Endodermal cell (in vitro differentiated cells): ENCODE measurements at places on chromosomes 12 and 14. TPM values are rescaled to one million over a fixed set of nuclear protein-coding genes. Genes with fewer than 3 reads are reported as not detected.

The SPATA7 gene
- 19.6 and 20.6 TPM in 2 replicates for total RNA-seq

The NGB gene
- not detected in 2 replicates for total RNA-seq

The MMP17 gene
- 10.9 to 21.9 TPM (median 14.2 TPM) in 3 replicates for total RNA-seq

The INSM2 gene
- 0.15 to 0.45 TPM (median 0.21 TPM) in 3 replicates for total RNA-seq

DNA sequence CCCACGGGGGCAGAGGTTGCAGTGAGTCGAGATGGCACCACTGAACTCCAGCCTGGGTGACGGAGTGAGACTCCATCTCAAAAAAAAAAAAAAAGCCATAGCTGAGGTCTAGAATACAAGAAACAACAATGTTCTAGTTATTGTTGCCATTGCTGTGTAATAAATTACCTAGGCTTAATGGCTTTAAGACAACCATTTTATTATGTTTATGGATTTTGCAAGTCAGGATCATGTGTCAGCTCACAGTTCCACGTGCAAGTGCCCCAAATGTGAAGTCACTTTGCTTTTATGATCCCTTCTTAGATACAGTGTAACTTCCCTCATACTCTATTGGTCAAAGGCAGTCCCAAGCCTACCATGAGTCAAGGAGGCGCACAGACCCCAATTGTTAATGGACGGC lies 49.5 kb upstream of the RIC8B start:
- H3K27me3 ChIP-seq = no peaks in the 10 kb centered on the region
- DNase-seq = no peak
- H3K4me3 ChIP-seq = no peak overlapping the region
- peaks cover 3% of the 10 kb centered on the region for H3K4me1 ChIP-seq

DNA sequence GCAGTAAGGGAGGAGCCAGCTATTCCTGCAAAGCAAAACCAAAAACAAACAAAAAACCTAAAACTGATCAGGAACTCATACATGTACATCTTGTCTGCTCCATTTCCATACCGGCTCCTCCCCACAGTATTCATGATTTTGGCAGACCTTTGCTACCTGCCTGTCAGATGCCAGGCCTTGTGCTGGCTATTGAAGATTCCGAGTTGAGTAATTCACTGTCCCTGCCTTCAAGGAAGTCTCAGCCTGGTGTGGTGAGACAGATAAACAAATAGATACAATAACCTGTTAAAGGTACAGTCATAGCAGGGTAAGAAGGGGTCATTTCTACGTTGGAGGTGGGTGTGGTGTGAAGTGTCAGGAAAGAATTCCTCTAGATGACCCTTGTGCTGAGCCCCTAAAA lies 42.7 kb downstream of the SUSD6 start:
- H3K4me3 ChIP-seq = no peak overlapping the region
- no peaks in the 10 kb centered on the region for H3K36me3 ChIP-seq
- DNase-seq = no peak
- no peaks in the 10 kb centered on the region for H3K27me3 ChIP-seq
- peaks cover 12% of the 10 kb centered on the region for H3K4me1 ChIP-seq

DNA sequence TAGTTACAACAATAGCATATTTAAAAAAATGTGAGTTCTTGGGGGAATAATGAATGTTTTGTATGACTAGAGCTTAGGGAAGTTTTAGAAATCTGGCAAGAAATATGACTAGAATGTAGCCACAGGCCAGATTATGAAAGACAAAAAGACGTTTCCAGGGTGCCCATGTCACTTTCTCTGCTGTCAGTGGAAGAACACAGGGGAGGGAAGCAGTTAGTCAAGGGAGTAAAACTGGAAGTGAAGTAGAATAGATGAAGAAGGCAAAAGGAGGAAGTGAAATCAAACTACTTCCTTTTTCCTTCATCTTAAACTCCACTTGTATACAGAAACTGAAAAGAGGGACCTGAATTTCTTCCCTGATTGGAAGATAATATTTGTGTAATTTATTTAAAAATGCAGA lies 81.2 kb upstream of the ATP2B1 start:
- no peak for DNase-seq
- no peak overlapping the region for H3K27ac ChIP-seq
- no peaks in the 10 kb centered on the region for H3K4me1 ChIP-seq

DNA sequence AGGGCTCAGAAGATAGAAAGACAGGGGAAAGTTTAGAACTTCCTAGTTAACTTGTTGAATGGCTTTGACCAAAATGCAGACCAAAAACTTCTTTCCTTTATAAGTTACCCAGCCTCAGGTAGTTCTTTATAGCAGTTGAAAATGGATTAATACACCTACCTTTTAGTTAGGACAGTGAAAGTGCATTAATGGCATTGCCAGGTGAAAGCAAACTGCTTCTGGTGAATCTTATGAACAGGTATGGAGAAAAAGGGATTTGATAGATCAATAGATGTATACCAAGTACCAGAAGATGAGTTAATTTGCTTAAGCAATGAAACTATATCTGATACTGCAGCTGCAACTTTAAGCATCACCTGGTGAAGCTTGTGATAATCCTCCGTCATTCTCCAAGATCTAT lies 14.2 kb upstream of the STYK1 start:
- H3K36me3 ChIP-seq = no peaks in the 10 kb centered on the region
- no peaks in the 10 kb centered on the region for H3K4me1 ChIP-seq
- no peaks in the 10 kb centered on the region for H3K27me3 ChIP-seq
- H3K4me3 ChIP-seq = no peak overlapping the region

GRCh38 chr12:106492857-106493256 lies 89.9 kb upstream of the RFX4 start:
- DNase-seq = no peak
- H3K4me1 ChIP-seq = peaks cover 26% of the 10 kb centered on the region
- H3K4me3 ChIP-seq = no peak overlapping the region
- H3K36me3 ChIP-seq = peaks cover 8% of the 10 kb centered on the region

DNA sequence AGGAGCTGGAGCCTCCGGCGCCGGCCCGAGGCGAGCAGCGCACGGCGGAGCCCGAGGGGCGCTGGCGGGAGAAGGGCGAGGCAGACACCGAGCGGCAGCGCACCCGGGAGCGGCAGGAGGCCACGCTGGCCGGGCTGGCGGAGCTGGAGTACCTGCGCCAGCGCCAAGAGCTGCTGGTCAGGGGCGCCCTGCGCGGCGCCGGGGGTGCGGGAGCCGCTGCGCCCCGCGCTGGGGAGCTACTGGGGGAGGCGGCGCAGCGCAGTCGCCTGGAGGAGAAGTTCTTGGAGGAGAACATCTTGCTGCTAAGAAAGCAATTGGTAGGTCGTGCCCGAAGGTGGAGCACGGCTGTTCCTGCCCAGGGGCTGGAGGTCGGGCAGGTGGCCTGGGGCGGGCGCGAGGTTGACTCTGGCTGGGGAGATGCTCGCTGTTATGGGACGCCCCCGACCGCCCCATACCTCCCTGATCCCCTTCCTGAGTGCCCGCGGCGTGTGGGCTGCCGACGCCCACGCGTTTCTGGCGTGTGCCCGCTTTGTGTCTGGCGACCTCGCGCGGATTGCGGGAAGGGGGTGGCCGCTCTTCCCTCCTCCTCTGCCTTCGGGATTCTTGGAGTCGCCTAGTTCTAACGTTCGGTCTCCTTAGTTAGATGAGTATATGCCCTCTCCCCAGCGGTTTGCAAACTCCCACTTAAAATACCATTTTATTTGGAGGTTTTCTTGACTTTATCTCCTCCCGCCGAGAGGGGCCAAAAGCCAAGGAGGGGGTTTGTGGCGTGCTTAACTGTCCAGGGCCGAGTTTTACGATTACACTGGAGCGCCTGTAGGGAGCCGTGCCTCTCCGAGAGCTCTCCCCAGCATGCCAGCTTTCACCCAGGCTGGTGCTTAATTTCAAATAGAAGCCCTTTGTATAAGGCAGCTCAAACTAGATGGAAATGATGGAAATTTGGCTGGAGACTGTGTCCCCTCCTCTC lies 752 bp downstream of the DACT1 start:
- peak; percentile 79 for DNase-seq
- H3K27me3 ChIP-seq = peaks cover 28% of the 10 kb centered on the region
- H3K27ac ChIP-seq = peak overlapping the region; percentile 59
- H3K4me3 ChIP-seq = peak overlapping the region; percentile 79

- H3K36me3 ChIP-seq = no peaks in the 10 kb centered on the region
- H3K4me3 ChIP-seq = peak overlapping the region; percentile 82
- no peak for DNase-seq
- peak overlapping the region; percentile 70 for H3K27ac ChIP-seq
These were observed 650 bp downstream of the GALC start for GRCh38 chr14:87992346-87992717.

DNA sequence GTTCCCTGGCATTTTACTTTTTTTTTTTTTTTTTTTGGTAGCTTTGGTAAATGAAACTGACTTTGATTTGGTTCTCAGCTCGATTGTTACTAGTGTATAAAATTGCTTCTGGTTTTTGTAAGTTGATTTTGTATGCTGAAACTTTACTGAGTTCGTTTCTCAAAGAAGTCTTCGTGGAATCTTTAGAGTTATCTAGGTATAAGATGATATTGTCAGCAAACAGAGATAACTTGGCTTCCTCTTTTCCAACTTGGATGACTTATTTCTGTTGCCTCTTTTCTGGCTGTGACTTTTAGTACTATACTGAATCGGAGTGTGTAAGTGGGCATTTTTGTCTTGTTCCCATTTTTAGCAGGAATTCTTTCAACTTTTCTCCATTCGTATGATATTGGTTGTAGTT lies 28.1 kb downstream of the USP15 start:
- no peak for DNase-seq
- no peak overlapping the region for H3K4me3 ChIP-seq
- H3K4me1 ChIP-seq = no peaks in the 10 kb centered on the region
- H3K27me3 ChIP-seq = peaks cover 6% of the 10 kb centered on the region
- no peaks in the 10 kb centered on the region for H3K36me3 ChIP-seq
- no peak overlapping the region for H3K27ac ChIP-seq

DNA sequence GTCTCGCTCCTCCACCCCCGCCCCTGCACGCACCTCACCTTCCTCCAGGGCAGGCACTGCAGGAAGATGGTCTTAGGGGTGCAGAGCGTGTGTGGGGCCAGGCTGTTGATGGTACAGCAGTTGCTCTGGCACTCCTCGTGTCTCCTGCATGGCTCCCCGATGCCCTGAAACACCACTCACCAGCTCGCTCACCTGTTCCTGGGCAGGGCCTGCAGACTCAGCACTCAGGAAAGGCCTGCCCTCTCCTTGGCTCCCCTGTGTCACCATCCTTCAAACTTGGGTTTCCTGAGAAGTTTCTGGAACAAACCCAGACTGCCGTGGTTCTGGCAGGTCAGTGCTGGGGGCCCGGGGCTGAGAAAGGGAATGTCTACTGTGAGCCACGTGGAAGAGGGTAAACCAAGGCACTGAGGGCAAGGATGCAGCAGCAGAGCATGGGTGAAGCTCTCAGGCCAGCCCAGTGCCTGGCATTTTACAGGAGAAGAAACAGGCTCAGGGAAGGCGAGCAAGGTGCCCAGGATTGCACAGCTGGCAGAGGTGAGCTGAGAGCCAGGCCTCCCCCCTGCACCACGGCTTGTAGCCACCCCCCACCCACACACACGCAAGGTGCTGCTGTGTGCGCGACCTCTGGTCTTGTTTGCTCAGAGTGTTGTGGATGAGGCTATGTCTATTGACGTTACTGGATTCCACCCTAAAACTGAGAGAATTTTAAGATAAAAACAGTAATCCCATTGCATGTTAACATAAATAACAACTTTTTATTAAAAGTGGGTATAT lies 5.5 kb downstream of the LRCOL1 start:
- H3K36me3 ChIP-seq = no peaks in the 10 kb centered on the region
- no peak overlapping the region for H3K4me3 ChIP-seq
- H3K27me3 ChIP-seq = peaks cover 84% of the 10 kb centered on the region
- DNase-seq = no peak
- H3K27ac ChIP-seq = no peak overlapping the region

GRCh38 chr12:93857991-93858447 lies 180.8 kb downstream of the CRADD start:
- H3K27ac ChIP-seq = peak overlapping the region; percentile 77
- no peaks in the 10 kb centered on the region for H3K27me3 ChIP-seq
- H3K4me1 ChIP-seq = peaks cover 15% of the 10 kb centered on the region
- no peak for DNase-seq
- H3K36me3 ChIP-seq = no peaks in the 10 kb centered on the region

DNA sequence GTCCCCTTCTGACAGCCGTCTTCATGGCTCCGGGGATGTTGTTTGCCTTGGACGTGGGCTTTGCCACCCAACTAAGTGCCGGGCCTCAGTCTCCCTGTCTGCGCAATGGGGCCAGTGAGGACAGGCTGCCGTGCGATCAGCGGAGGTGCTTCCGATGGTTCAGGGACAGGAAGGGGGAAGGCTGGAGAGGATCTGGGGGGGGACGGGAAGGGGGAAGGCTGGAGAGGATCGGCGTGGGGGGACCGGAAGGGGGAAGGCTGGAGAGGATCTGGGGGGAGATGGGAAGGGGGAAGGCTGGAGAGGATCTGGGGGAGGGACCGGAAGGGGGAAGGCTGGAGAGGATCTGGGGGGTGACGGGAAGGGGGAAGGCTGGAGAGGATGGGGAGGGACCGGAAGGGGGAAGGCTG lies 3.4 kb downstream of the MMP17 start:
- H3K4me3 ChIP-seq = no peak overlapping the region
- no peaks in the 10 kb centered on the region for H3K36me3 ChIP-seq
- no peak for DNase-seq
- H3K27ac ChIP-seq = no peak overlapping the region
- H3K4me1 ChIP-seq = no peaks in the 10 kb centered on the region
- peaks cover 29% of the 10 kb centered on the region for H3K27me3 ChIP-seq

DNA sequence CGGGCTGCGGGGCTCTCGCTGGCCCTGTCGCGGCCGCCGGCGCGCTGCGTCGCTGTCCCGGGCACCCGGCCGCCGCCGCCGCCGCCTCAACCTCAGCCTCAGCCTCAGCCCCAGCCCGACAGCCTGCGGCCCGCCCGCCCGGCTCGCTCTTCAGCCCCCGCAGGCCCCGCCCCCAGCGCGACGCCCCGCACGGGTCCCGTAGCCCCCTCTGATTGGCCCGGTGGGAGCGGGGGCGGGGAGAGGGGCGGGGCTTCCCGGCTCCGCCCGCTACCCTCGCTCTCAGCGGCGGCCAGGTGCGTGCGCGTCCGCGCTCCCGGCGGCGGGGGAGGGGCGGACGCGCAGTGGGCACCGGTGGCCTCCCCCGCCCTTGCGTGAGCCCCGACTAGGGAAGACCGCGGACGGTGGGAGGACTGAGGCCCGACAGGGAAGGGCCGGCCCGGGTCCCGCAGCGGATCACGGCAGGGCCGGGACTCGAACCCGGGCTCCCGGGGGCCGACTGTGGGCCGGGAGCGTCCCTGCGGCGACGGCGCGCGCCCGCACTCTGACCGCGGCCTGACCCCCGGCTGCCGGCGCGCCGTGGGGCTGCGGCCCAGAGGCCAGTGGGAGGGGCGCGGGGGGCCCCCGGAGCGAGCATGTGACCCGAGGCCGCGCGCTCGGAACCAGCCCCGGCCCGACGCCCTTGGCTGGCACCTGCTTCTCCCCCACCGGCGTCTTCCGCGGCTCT lies at the start of gene PPP1R13B:
Gene PPP1R13B, minus strand, starts transcription at position 125 of the 724 bp plus-strand sequence. CDS start 268 bp downstream, outside the sequence.
- H3K4me1 ChIP-seq = peaks cover 2% of the 10 kb centered on the region
- peaks cover 22% of the 10 kb centered on the region for H3K27me3 ChIP-seq
- peak; percentile 96 for DNase-seq
- H3K27ac ChIP-seq = peak within 1 kb of the TSS; percentile 17
- peak within 1 kb of the TSS; percentile 85 for H3K4me3 ChIP-seq
